ENCODE measurements at places on chromosomes 5 and 9.
A peak's percentile ranks its signal among the peaks of the same experiment; 100 is the strongest.

GRCh38 chr5:117497601-117498000, 923.0 kb upstream of the SEMA6A start:
- no peak for DNase-seq

DNA sequence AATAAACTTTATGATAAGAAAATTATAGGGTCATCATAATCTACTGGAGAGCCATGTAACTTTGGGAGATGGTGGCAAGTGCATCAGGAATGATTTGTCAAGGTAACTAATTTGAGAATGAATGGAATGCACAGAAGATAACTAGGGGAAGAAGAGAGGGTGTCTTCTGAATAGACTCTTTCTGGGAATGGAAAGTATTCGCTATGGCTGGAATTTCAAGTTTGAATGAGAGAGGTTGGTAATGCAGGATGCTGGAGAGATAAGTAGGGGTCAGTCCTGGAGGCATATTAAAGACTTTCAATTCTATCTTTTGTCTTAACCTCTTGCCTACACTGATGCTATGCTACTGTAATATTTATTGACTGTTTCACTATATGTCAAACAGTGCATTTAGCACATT, 714.2 kb downstream of the CETN3 start:
- no peak for DNase-seq

DNA sequence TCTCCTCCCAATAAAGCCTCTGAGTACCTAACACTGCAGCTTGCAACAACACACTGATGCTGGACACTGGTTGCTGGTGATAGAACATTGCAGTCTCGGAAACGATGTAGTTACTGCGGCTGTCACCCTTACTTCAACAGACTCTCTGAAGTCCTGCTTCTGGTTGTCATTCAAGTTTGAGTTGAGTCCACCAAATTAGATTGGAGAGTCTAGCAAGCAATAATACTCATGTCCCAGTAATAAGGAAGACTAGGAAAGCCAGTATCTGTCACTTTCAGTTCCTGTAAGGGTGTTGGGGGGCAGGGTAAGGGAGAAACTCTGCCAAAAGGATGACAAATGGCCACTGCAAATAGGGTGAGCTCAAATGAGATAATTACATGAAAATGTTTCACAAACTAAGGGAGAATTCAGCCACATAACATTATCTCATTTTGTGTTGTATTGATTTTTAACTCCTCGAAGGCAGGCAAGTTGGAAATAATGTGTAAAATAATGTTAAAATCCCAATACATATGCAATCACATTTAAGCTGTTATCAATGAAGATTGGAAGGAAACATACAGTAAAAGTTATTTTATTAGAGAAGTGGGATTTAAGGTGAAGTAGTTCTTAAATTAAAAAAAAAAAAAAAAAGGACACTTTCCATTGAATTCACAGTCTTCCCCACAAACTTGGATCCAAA, 849 bp upstream of the IFT74 start:
- peak; percentile 68 for DNase-seq

DNA sequence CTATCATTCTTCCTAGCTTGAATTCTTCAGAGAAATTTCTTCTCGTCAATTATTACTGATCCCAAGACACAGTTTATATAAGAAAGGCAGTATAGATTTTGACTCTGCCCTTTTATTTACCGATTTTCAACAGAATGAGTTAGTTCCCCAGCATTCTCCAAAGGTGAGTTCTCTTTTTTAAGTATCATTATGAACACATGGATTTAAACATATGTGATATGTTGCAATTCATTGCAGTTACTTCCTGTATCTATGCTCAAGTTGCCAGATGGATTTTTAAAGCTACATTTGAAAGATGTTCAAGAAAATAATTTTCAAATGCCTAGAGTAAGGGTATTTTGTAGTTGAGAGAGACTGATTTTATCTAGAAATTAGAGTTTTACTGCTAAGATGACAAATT, 8.4 kb downstream of the WDR41 start:
- no peak for DNase-seq

DNA sequence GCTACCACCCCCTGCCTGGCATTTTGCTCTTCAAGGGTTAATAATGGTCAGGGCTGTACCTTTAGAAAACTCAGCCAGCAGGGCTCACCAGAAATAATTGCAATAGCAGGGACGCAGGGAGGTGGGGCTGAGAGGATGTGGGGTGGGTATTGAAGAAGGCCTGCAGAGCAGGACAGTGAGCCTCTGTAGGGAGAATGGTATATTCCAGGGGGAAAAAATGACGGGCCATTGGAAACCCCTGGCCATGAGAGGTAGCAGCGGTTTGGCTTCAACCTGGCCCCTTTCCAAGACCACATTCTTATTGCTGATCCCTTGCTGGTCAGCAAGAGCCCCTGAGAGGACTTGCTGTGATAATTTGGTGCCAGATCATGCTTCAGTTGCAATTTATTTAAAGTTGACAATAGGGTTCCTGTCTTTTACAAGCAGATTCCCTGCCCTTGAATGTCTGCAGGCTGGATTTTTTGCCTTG, 36.7 kb upstream of the CTNNA1 start:
- DNase-seq = peak; percentile 56

- peak; percentile 46 for DNase-seq
Observed at GRCh38 chr9:26723486-26723885, 169.1 kb downstream of the CAAP1 start.

- DNase-seq = no peak
Observed at GRCh38 chr5:1075555-1075881, 36.3 kb downstream of the SLC12A7 start.

GRCh38 chr5:65334077-65334476, 147.6 kb downstream of the ADAMTS6 start:
- peak; percentile 89 for DNase-seq

DNA sequence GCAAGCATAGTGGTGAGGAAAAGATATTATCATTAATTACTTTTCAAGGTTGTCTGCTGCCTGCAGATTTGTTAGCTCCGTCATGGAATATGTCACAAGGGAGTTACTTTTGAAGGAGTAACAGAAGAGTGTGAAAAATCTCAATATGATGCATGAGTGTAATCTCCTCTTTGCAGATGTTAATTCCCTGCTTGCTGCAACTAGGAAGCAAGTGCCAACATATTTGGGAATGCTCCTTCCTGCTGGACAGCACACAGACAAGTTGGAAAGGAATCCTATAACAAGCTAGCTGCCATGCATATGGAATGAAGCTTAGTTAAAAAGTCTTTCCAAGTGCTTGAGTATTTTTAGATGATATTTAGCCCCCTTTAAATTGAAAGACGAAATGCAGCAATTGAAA, 2023.6 kb upstream of the CDH6 start:
- DNase-seq = no peak

GRCh38 chr5:177437623-177438022, 9.0 kb upstream of the PRR7 start:
- DNase-seq = no peak

GRCh38 chr9:14842269-14842668, 68.0 kb downstream of the FREM1 start:
- no peak for DNase-seq

DNA sequence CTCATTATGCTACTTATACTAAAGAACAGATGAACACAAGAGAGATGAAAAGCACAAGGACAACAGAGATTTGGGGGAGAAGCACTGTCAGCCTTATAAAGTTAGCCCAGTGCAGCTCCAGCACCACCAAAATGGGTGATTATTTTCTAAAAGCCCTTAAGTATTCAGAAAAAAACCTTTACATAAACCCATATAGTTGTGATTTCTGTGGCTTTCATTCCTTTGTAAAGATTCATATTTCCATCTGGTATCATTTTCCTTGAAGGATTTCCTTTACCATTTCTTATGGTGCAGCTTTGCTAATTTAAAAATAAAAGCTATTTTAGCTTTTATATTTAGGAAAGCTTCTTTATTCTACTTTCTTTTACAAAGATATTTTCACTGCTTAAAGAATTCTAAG, 311.0 kb downstream of the TMEM167A start:
- no peak for DNase-seq

- DNase-seq = no peak
Observed at GRCh38 chr5:146076455-146076854, 28.9 kb downstream of the PLAC8L1 start.

DNA sequence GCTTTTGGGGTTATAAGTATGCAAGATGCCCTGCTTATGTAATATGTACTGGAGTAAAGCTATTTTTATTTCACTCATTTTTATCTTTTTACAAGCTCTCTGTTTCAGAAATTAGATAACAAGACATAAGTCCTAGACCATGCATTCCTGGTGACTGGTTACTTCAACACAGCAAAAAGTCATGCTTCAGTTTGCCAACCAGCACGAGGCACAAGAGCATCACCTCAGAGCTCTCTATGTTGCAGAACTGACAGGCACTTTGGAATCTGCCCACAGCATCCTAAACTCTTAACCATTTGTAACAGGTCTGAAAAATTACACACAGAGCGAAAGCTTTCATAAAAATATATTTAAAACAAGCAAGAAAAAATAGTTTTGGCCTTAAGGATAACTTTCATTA, 112.8 kb downstream of the MARCHF11 start:
- no peak for DNase-seq

DNA sequence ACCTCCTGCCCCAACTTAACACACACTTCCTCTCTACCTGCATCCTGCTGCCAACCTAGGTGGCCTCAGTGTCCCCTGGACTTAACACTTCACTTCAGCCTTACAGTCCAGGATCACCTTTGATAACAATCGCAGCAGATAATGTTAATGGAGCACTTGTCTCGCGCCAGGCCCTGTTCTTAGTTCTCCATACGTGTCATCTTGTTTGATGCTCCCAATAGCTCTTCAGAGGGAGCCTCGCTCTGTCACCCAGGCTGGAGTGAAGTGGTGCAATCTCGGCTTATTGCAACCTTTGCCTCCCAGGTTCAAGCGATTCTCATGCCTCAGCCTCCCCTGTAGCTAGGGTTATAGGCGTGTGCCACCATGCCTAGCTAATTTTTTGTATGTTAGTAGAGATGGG, 62.7 kb upstream of the SHB start:
- no peak for DNase-seq

GRCh38 chr5:135826994-135827671, 7.3 kb upstream of the SLC25A48 start:
- DNase-seq = no peak

DNA sequence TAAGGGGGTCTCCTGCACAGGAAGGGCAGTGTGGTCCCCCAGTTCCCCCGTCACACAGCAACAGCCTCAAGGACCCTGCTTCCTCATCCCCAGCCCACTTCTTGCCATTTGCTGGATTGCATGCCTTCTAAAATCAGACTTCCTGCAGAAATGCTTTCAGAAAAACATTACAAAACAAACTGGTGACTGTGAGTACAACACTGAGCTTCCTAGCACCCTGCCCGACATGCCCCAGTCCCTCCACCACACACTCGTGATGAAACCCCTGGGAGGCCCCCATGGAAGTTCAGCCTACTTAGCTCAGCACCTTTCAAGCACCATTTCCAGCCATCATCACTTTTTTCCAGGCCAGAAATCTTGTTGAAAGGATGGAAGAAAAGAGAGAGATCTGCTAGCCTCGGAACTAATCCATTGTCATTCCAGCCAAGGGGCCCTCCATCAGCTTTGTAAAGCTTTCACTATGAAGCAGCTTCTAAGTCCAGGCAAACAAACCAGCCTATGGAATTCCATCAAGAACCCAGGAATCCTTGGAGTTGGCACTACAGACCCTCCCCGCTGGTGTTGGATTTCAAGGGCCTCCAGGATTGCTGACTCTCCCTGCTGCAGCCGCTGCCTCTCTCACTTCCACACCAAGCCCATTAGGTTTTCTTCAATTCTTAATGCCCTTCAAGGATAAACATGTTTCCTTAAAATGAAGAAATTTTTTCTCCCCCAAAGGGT, 114.6 kb downstream of the C5orf15 start:
- DNase-seq = no peak

DNA sequence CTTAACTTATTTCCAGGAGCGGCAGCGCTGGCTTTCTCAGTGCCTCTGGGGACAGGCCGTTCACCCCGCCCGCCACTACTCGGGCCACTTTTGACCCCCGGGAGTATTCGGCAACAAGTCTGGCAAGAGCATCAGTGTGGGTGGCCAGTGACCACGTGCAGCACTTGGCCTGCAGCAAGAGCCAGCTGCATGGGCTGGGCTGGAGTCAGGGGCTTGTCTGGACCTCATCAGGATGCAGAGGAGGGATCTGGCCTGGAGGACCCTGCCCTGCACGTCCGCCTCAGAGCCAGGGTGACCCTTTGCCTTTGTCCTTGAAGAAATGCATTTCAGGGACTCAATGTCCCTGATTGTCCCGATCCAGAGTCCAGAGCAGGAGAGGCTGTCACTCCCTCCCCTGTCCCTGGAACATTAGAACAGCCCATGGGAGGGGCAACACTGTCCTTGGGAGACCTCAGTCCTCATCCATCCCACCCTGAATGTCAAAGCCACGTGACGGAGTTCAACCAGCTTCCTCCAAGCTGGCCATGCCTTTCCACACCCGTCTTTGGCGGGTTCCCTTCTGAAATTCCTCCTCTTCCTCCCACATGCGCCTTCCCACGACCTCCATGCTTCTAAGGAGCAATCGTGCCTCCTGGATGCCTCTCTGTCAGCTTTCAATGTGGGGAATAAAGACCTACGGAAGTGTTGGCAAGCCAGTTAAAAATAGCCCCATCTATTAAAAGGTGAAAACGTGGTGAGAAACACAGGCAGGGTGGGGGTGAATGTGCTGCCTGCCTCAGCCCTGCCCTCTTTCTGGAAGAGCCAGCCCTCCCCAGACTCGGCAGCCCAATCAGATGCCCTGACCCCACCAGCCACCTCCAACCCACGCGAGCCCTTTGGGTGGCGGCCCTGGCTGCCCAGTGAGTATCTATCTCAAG, 99.0 kb downstream of the OLFM1 start:
- peak; percentile 24 for DNase-seq

GRCh38 chr5:90560771-90561170, 2.2 kb downstream of the ADGRV1 start:
- DNase-seq = no peak

DNA sequence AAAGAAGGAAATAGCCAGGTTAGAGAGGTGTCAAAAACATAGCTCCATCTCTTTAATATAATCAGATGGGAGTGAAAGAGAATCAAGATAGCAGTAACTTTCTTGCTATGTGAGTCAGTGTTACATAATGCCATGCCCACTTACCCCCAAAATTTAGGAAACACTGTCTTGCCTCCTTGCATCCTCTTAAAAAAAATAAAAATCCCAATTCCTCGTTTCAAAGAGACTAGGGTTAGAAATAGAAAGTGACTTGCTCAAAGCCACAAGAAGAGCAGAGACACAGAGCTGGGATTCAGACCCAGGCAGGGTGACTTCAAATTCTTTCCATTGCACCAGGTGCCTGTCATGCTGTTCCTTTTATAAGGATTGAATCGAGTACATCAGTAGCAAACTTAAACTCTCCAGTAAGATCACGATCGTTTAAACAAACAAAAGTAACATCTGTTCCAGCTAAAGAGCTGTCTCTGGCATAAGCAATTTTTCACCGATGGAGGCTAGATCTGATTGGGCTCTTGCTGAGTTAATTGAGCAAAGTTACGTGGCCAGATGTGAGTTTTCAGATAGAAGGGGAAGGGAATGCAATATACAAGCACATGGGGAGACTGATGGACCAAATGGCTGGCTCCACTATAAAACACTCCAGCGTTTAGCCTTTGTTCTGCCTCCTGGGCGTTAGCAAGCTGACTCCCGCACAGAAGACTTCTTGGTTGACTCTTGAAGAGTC, 176.9 kb downstream of the PALM2AKAP2 start:
- DNase-seq = no peak

- DNase-seq = no peak
Observed at GRCh38 chr9:107462691-107463090, 26.9 kb downstream of the KLF4 start.

- DNase-seq = no peak
Observed at GRCh38 chr9:134054891-134055811, 12.7 kb downstream of the BRD3 start.

GRCh38 chr5:120533581-120533980, 69.5 kb downstream of the PRR16 start:
- DNase-seq = no peak

All from RPMI8226 (cell line).